ENCODE measurements at places on chromosomes 6 and 20. TPM values are rescaled to one million over a fixed set of nuclear protein-coding genes. Genes with fewer than 3 reads are reported as not detected.

The DNAH8 gene
- total RNA-seq = 0.21 TPM

The CTAGE9 gene
- total RNA-seq = not detected

The TINAG gene
- not detected for total RNA-seq

The STK35 gene
- 15.6 TPM for total RNA-seq

The ESR1 gene
- not detected for total RNA-seq

The TSHZ2 gene
- total RNA-seq = not detected

The NRN1 gene
- 0.21 TPM for total RNA-seq

The TBP gene
- 16.0 TPM for total RNA-seq

The C6orf118 gene
- total RNA-seq = not detected

The CARMIL1 gene
- total RNA-seq = 16.0 TPM

The TPBG gene
- total RNA-seq = 47.1 TPM

The ANKRD66 gene
- not detected for total RNA-seq

The SLC22A3 gene
- total RNA-seq = not detected

The WFDC2 gene
- not detected for total RNA-seq

The NNAT gene
- 14.9 TPM for total RNA-seq

The GGTLC1 gene
- total RNA-seq = not detected

The SRMS gene
- not detected for total RNA-seq

The WFDC12 gene
- not detected for total RNA-seq

The FGD2 gene
- not detected for total RNA-seq
